NCI-H1048 (cell line): ENCODE measurements at places on chromosomes 3 and 15.

DNA sequence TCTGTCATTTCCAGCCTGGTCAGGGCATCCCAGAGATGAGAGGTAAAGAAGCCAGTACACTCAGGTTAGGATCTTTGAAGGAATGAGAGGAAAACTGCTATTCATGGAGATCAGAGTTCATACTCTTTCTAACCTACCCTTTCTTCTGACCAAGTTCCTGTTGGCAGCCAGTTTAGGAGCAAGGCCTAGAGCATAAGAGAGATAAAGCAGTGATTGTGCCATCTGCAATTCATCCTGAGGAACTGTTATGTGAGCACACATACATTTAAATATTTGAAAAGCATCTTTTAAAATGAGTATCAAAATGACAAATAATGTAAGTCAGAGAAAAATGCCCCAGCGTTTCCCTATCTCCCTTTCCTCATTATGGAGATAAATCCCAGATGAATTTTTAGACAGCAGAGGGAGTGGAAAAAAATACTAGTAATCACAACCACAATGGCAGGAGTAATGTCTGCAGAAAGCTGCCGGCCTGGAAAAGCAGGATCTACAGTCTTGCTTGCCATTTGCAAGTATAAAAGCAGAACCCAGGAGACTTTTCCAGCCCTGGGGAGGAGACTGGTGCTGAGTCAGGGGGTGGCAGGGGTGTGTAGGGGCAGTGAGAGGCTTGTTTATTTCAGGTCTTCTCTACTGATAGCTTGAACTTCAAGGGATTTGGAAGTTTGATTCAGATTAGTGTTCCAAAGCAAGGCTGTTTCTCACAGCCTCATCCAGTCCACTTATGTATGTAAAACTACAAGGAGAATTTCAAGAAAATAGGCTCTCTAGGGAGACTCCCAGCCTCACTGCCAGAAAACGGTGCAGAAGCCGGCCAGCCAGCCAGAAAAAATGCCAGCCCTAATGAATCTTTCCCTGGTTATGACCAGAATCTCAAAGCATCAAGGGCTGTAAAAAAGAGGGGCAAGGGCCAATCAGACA is 1052.4 kb downstream of the TUSC7 start:
- no peak for DNase-seq

DNA sequence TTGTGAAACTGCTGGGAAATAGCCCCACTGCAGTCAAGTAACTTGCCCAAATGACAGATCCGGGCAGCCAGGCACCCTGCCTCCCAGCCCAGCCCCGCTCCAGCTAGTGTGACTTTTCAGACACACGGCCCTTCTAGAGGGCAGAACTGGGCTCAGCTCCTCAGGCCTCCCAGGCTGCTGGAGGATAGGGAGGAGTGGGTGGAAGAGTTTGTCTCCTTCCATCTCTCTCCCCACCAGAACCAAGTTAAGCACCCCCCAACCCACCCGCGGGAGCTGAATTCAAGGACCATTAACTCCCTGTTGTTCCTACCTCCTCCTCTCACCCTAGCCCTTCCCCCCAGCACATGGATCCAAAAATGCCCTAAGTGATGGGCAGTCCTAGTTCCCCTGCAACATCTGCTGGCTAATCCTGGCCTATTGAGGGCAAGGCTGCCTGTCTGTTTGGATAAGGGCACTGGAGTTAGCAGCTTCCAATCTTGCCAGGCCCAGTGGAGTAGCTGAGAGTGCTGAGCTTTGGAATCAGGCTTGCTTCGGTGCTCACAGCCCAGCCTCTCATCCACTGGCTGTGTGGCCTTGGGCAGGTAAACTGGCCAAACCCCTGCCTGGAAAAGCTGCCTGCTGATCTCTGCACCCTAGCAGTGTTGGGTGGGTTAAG is 3.1 kb downstream of the CCDC33 start:
- no peak for DNase-seq

DNA sequence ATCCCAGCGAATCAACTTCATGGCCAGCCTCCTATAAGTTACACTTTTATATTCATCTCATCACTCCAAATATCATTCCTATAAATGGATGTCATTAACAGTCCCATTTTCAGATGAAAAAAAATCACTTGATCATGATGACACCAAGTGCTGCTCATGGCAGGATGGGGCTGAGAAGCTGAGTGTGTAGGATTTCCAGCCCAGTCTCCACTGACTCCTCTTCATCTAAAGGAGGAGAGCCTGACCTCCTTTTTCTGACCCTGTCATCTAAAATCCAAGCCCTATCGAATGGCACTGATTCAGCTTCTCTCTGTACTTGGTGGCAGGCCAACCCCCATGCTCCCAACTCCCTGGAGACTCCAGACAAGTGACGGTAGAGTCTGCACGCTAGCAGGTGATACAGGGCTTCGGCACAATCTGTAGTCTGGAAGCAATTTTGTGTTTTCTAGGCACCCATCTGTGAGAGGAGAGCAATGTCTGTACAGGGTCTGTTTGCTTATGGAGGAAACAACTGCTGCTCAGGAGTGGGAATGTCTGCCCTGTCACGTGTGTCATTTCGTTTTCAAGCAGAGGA is 103.2 kb downstream of the EPHB1 start:
- DNase-seq = no peak

GRCh38 chr3:16906682-16907081 is 21.9 kb downstream of the PLCL2 start:
- no peak for DNase-seq

DNA sequence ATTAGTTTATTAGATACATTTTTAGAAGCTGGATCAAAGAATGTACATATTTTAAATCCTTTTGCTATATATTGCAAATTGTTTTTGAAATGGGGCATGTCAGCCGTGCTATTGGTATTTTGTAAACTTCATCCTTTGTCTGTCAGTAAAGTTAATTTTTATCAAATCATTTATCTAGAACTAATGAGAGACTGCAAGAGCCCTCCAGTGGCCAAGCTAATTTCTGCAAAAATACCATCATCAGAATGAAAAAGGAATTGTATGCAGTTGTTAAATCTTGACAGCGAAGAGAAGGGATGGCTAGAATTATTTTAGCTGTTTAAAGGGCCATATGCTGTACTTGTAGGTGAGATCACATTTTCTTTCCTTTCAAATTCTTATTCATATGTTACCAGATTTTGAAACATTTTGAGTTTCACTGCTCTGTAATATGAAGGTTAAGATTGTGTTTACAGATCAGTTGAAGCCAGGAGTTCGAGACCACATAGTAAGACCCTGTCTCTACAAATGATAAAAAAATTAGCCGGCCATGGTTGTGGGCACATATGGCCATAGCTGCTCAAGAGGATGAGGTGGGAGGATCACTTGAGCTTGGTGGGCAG is 8.1 kb upstream of the CLDN11 start:
- DNase-seq = no peak

GRCh38 chr15:62903437-62903836 is 139.1 kb upstream of the TPM1 start:
- no peak for DNase-seq

- DNase-seq = no peak
These were observed 169.7 kb upstream of the TBC1D5 start for GRCh38 chr3:17911986-17912760.

DNA sequence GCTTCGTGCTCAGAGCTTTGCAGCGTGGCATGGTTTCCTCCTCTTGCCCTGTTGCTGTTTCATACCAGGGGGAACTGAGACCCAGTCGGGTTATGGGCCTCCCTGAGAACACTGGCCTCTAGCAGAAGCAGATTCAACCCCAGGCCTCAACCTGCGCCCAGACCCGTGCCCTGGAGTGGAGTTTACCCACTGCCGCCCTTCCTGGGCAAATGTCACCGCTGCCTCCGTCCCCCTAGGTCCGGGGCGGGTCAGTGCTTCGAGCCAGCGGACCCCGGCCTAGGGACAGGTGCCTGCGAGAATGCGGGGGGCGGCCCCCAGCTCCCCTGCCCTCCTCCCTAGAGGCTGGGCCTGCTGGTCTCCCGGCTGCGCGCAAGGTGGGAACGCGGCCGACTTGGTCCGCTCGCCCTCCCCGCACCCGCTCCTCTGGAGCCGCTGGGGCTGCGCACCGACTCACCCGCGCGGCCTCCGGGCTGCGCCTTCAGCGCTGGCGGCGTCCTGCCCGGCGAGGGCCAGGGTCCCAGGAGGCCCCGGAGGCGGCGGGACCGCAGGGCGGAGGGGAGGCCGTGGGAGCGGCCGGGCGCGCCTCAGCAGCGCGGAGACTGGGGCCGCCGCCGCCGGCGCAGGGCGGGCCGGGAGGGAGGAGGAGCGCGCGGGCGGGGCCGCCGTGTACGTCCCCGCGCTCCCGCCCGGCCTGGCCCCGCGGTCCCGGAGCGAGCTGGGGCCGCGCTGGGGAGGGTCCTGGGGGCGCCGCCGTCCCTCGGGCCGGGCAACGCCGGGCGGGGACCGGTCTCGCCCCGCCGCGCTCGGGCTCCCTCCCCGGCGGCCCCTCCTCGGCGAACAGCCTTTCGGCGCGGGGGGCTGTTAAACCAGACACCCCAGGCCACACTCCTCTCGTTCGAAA is at the start of gene PIGZ:
Gene PIGZ (minus strand): TSS at position 601 of the 901 bp plus-strand sequence. CDS start 16,802 bp downstream, outside the sequence.
- DNase-seq = no peak

DNA sequence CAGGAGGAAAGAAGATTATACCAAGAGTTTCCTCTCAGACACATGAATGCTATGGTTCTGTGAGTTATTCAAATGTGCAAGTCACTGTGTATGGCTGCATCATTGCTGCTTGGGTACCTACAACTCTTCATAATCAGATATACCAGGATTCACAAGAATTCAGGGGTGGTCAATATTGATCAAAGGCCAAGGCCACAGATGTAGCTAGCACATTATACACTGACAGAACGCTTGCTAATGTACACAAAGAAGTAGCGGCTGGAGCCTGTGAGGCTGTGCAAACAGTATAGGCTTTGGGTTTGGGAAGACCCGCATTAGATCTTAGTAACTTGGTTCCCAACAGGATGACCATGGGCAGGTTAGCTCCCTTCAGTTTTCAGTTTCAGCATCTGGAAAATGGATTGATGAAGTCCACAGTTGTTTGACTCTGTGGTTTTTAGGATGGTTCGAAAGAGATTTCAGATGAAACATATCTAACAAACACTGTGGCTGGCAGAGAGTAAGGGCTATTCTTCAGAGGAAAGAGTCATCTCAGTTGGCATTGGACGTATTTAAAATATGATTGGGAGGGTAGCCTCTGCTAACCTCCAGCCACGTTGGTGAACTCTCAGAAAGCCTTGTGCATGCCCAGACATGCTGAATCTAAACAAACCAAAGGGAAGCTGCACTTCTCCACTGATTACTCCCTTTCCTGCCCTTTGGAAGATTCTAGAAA is 748.7 kb upstream of the CFAP20DC start:
- DNase-seq = no peak

- no peak for DNase-seq
These were observed 171.3 kb upstream of the FAM3D start for GRCh38 chr3:58837856-58838255.

DNA sequence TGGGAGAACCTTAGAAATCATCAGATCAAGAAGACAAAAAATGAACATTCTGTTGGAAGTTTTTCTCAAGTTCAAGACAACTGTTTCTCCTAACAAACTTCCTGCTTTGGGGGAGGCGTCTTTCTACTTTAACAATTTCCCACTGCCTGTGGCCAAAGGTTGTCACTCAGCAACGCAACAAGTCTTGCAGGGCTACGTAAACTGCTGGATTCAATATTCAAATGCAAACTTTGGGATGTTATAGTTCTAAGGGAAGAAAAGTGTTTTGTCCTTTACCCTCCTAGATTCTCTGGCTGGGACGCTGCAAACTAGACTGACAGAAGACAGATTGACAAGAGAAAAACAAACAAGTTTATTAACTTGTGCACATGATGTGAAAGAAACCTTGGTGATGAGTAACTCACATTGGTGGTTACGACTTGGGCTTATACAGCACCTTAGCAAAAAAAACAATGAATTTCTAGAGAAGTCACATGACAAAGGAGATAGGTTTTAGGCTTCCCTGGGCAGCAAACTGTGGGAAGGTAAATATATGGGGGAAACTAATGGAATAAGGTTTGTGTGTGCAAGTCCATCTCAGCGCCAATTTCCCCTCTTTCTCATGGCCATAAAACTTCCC is 34.0 kb upstream of the ARPIN start:
- DNase-seq = no peak

GRCh38 chr3:173538410-173538809 is 140.9 kb downstream of the NLGN1 start:
- no peak for DNase-seq

DNA sequence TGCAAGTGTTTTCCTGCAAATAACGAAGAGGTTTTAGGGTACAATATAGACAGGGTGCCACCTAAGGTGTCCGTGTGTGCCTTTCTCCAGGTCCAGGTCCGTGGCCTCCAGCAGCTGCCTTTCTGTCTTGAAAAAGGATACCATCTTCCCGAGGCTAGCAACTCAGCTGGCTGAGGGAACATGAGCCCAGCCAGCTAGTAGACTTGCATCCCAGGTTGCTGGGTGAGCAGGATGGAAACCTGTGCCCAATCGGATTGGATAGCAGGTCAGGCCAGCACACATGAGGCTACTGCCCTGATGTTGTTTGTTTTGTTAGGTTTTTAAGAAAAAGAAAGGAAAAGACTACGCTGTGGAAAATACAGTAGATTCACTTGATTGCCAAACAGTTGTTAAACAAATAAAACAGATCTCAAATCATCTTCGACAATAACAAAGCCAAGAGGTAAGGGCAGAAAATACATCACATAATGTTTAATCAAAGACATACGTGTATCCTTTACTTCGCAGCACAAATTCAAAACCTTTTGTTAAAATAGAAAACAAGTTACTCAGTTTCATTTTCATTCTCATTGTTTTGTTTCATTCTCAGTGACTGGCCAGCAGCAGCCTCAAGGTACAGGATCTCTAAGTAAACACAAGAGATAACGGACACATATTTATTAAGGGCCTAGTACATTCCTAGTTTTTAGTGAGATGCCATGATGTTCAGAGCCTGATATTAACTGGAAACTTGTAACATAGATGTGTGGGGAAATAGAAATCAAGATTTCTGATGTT is 661.2 kb upstream of the NR2F2 start:
- DNase-seq = no peak

DNA sequence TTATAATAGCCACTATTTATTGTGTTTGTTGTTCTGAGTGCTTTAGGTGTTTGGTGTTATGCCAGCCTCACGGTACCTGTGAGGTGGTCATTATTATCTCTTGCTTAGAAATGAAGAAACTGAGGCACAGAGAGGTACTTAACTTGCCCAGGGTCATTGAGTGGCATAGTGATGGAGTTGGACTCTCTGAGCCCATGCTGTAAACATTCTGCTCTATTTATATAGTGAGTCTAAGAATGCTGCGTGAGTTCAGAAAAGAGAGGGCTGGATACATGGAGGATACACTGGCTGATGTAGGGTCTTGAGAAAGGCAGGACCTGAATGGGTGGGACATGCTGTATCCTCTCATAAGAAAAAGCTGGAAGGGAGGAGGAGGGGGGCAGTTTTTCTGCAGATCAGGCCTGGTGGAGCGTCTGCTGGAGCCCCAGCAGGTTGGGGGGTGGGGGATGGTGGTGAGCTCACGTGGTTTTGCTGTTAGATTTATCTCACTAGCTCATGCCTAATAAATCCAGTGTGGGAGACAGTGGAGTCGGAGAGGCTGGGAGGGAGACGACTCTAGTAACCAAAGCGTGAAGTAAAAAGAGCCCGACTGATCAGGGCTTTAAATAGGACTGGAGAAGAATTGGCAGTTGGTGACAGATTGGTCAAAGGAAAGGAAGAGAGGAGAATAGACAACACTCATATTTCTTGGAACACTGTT is 16.0 kb downstream of the MED12L start:
- DNase-seq = no peak

GRCh38 chr15:60633426-60633968 is 154.6 kb upstream of the ICE2 start:
- DNase-seq = no peak
